ENCODE measurements at places on chromosomes 7 and 10. TPM values are rescaled to one million over a fixed set of nuclear protein-coding genes. Genes with fewer than 3 reads are reported as not detected.

EGR2 gene
- 88.9 TPM for total RNA-seq

ADIRF gene
- not detected for total RNA-seq

LRRC61 gene
- total RNA-seq, result 27.3 TPM

CUTC gene
- total RNA-seq, result 31.5 TPM

FANK1 gene
- 0.63 TPM for total RNA-seq

PLXDC2 gene
- not detected for total RNA-seq

CALML5 gene
- not detected for total RNA-seq

TFAM gene
- total RNA-seq, result 135 TPM

FUOM gene
- total RNA-seq, result 31.2 TPM

CTAGE6 gene
- total RNA-seq, result 0.52 TPM

LRRD1 gene
- not detected for total RNA-seq

DNA2 gene
- total RNA-seq, result 49.7 TPM

CCSER2 gene
- total RNA-seq, result 47.2 TPM

BAZ1B gene
- total RNA-seq, result 115 TPM

CYP2C9 gene
- not detected for total RNA-seq
